NCI-H187 (cell line): ENCODE measurements at places on chromosomes 16 and 17.

GRCh38 chr16:57754354-57755060 is 18.9 kb downstream of the KATNB1 start:
- DNase-seq: no peak

- no peak for DNase-seq
Measured at GRCh38 chr17:31158746-31159377, 64.1 kb downstream of the NF1 start.

- DNase-seq: no peak
Measured at GRCh38 chr17:39485555-39485954, 24.3 kb downstream of the CDK12 start.

DNA sequence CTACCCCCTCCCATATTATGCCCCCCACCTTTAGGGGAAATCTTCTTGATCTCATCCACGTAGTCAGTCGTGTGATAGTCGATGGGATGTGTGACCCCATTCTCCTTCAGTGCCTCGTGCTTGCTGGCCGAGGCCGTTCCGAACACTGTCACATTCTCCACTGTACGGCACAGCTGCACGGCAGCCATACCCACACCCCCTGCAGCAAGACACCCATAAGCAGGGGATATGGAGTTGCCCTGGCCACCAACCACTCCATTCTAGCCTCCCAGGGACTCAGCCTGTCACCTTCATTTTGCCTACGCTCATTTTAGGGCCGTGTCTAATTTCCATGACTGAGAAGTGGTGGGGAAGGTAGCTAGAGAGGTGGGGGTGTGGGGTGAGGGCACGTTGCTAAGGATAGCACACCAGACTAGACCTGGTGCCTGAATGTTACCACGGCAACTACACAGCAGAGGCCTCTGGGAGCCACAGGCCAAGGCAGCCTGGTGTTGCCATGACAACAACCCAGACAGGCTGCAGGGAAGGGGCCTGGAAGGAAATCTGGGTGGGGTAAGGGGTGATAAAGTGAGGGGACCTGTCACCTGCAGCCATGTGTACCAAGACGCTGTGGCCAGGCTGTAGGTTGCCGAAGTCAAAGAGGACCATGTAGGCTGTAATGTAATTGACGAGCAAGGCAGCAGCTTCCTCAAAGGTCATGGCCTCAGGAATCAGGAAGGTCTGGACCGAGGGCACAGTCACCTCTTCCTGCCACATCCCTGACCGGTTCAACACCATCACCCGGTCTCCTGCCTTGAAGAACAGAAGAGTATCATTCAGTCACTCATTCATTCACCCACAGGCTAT is 4.0 kb downstream of the VAT1 start:
- no peak for DNase-seq

- no peak for DNase-seq
Measured at GRCh38 chr17:27512031-27512430, 55.8 kb downstream of the KSR1 start.

GRCh38 chr17:40092581-40092980 is 7.8 kb downstream of the NR1D1 start:
- no peak for DNase-seq

DNA sequence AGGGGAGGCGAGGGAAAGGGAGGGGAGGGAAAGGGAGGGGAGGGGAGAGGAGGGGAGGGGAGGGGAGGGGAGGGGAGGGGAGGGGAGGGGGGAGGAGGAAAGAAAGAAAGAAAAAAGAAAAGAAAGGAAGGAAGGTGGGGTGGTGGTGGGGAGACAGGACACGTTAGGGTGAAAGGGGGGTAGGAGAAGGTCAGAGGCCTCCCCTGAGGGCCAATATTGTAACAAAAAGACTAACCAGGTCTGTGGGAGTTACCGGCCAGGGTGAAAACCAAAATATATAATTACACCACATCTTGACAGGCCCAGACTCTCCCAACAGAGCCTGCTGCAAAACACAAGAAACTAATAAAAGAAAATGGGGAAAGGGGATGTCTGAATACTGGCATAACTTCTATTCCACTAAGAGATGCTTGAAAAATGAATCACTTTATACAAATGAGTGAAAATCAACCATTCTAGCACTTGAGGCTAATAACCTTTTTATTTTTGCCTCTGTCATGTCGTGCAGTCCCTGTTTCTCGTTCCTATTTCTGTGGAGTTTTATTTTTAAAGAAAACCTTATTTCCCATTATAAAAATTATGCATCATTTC is 10.0 kb downstream of the WDR45B start:
- DNase-seq: no peak

DNA sequence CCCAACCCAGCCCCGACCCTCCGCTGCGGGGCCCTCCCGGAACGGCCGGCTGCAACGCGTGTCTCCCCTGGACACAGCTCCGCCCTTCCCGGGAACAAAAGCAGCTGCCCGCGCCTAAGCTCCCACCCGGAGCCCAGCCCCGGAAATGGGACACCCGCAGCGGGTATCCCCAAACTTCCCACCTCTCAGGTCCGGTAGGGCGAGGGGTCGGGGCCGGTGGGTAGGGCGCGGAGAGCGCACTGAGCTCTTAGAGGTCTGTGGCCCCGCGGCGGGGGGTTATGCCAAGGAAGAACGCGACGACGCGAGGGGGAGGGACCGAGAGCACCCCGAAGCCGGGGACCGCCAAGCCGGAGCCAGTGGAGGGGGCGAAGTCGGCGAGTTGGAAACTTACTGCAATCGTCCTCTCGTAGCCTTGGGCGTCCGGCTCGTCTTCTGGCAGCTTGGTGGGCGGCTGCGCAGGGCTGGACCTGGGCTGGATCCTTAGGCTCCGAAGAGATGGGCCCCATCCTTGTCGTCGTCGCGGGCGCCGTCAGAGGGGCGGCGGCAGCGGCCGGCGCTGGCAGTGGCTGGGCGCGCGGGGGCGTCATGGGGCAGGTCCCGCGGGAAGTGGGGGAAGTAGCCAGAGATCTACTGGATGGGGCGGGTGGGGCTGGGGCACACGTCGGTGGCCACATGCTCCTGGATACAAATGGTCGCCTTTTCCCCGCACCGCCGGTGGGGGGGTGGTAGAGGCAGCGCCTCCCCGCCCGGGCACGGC is 6.9 kb downstream of the USP6 start:
- no peak for DNase-seq

- DNase-seq: no peak
Measured at GRCh38 chr17:32226886-32227285, 38.7 kb upstream of the RHBDL3 start.

DNA sequence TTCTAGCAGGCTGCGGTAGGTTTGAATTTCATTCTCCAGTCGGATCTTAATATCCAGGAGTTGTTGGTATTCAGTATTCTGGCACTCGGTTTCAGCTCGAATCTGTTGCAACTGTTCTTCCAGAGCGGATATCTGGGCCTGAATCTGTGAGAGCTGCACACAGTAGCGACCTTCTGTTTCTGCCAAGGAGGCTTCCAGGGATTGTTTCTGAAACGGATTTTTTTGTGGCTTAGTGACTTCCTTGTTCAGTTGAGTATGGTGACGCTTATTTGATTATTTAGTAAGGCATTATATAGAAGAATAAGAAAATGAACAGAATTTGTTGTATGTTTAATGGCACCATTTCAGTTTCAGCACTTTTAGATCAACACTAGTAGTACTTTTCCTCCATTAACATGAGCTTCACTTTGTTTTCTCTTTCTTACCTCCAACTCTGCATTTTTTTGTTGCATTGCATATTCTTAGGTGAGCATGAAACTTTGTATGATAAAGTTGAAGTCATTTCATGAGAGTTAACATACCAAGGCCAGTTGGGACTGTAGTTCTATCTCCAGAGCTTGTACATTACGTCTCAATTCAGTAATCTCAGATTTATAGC is 2.8 kb downstream of the KRT10 start:
- no peak for DNase-seq

- no peak for DNase-seq
Measured at GRCh38 chr16:10895053-10895946, 18.3 kb downstream of the CIITA start.

GRCh38 chr17:77651988-77652387 is 306.5 kb upstream of the TNRC6C start:
- DNase-seq: no peak

DNA sequence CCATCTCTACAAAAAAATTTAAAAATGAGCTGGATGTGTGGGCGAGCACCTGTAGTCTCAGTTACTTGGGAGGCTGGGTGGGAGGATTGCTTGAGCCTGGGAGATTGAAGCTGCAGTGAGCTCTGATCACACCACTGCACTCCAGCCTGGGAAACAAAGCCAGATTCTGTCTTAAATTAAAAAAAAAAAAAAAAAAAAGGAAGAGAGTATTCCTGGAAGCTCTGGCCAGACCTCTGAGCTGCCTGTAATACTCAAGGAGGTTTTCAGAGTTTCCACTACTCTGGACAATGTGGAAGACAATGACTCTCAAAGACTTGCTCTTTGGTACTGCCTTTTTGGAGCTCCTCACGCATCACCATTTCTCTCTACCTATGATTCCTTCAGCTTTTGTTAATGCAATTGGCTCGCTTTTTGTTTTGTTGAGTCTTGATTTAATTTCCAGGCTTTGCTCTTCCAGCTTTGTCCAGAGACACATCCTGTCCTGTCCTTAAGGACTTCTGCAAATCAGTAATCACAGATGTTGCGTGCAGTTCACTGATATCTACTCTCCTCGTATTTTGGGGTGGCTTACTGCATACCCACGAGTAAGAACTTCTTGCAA is 10.8 kb downstream of the CHD9 start:
- no peak for DNase-seq

GRCh38 chr16:48870141-48870540 is 260.2 kb upstream of the N4BP1 start:
- no peak for DNase-seq

GRCh38 chr16:50737420-50737959 is 4.4 kb upstream of the CYLD start:
- DNase-seq: no peak

DNA sequence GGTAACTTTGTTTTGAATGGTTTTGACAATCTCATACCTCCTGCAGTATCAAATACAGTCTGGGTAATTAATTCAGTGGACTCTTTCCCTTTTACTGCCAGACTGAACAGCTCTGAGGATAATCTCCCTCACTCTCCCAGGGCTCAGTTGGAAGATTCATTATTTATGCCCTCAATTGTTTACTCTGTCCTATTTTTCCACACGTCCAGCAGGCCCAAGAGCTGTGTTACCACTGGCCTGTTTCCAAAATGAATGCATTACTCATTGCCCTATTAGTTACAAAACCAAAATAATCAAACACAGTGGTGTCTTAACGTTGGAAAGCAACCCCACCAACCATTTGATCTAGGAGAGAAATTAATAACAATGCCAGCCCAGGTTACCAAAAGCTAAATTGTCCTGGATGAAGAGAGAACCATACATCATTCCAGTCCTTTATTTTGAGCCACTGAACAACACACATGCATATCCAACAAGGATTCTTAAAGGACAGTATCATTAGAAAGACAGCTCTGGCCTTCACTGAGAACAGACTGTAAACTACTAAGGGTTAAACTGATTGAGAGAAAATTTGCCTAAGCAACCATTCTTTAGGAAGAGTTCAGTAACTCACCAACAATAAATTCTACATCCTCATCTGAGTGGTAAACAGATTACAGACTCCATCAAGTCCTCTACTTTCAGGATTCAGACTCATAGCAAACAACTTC is 34.5 kb downstream of the FAM222B start:
- DNase-seq: no peak

- DNase-seq: no peak
Measured at GRCh38 chr17:61454381-61455323, 2.4 kb downstream of the TBX4 start.

- DNase-seq: no peak
Measured at GRCh38 chr17:35607239-35607847, 20.2 kb downstream of the AP2B1 start.

DNA sequence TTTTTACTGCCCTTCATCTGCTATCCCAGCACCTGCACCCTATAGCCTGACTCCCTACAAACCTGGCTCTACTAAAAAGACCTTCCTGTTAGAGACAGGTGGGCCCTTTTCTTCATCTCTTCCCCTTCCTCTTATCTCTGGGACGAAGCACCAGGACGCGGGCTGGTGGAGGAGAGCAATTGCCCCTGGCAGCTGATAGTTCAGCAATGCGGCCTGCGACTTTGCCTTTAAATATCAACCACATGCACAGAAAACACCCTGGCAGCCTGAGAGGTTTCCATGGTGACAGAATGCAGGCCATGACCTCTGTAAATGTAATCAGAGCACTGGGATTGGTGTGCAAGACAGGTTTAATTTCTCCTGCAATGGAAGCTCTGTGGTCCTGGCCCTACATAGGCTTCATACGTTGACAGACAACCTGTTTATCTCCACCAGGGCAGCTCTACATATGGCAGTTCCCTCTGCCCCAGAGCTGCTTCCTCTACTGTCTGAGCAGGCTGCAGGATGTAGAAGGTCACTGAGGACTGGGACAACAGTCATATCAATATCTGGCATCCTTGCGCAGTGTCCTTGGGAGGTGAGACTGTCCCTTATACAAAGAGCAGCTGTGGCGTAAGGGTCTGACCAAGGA is 10.0 kb upstream of the SKAP1 start:
- DNase-seq: no peak

DNA sequence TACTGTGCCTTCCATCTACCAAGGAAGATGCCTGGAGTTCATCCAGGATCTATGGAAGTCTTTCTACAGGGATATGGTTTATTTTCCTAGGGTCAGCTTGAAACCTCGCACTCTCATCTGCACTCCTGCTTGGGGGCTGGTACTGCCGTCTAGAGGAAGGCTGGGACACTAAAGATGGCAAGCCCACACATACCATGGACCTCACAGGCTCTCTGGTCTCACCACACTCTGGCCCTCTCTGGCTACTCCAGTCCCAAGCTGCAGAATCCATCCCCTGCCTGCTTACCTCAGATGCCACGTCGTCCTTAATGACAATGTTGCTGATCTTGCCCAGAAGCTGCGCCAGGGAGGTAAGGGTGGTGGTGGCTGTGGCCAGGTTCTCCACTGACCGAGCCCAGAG is 2.1 kb upstream of the UNC119 start:
- DNase-seq: no peak

DNA sequence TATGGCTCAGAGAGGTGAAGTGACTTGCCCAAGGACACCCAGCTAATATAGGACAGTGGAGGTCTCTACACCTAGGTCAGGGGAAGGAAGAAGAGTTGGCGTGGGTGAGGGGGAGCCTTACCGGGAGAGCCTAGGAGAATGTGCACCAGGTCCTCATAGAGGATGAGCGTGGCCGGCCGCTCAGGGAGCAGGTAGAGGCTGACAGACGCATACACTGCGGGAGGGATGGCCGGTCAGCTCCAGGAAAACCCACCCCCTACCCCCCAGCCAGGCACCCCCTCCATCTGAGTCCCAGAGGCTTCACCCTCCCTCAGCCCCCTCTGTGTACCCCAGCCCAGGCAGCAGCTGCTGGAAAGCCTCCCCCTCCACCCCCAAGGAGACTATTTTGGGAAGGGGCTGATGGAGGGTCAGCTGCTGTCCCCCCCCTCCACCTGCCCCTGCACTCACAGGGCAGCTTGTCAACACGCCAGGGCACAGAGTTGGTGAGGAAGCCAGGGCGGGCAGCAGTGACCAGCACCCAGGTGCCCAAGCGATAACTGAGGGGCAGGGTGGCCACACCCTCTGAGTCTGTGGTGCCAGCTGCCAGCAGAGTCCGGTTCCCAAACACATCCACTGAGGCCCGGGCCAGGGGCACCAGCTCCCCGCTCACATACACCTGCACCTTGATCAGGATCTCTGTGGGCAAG is 4.1 kb downstream of the FAM171A2 start:
- no peak for DNase-seq

GRCh38 chr16:3842994-3843393 is 37.5 kb downstream of the CREBBP start:
- no peak for DNase-seq

GRCh38 chr17:72397687-72398086 is 276.9 kb downstream of the SOX9 start:
- no peak for DNase-seq
